ENCODE measurements at places on chromosomes 5 and 9.

GRCh38 chr9:89654025-89654662, 49.3 kb downstream of the GADD45G start:
- DNase-seq, result no peak

- DNase-seq, result no peak
Measured at GRCh38 chr5:88677943-88678769, 204.8 kb downstream of the MEF2C start.

DNA sequence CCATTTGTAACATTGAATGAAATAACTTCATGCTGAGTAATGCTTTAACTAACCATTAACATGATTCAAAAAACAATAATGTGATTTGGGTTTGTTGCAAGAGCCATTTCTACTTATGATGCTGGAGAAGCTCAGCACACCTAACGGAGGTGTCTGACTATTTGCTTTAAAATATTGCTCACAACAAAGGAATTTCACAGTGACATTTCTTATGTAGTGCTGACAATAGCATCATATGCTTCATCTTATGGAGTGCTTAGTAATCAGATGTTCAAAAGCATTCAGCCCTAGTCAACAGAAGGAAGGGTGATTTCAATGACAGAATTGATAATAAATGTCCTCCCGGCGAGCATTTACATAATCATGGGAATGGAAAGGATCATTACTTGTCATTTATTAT, 1003.3 kb upstream of the COX7C start:
- DNase-seq, result no peak

DNA sequence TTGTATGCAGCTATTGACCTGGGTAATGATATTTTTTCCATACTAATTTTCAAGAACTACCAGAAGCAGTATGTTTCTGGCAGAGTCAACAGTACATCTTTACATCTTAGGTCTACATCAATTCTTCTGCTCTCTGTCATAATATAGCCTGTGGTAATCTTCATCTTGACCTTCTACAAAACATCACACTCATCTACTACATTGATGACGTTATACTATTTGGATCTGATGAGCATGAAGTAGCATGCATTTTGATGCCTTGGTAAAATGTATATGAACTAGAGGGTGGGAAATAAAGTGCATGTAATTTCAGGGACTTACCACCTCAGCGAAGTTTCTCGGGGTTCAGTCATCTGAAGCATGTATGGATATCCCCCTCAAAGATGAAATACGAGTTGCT, 629.7 kb upstream of the SGCD start:
- DNase-seq, result no peak

- DNase-seq, result peak; percentile 41
Measured at GRCh38 chr9:134188386-134189144, 24.2 kb upstream of the RNU6ATAC start.

DNA sequence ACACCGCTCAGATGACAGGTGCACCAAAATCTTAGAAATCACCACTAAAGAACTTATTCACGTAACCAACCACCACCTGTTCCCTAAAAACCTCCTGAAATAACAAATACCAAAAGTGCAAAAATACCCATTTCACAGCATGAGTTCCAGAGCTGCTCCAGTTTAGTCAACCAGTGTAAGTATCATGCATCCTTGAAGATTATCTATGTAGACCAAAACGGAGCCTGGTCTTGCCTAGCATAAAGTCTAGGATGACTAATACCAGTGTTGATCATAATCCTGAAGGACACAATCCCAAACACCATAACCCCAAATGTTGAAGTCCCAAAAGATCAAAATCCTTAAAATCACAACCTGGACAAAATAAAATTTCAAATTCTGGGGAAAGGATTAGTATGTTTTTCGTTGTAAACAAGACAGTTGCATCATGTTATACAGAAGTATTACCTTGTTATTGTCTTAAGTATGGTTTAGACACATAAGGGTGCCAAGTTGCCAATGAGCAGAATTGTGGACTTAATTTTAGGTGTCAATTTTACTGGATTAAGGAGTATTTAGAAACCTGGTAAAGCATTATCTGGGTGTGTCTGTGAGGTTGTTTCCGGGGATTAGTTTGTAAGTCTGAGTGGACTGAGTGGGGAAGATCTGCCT, 18.1 kb downstream of the VCP start:
- DNase-seq, result no peak

GRCh38 chr9:28163619-28164018, 590.3 kb upstream of the C9orf72 start:
- no peak for DNase-seq

- DNase-seq, result no peak
Measured at GRCh38 chr9:2853517-2853916, 9.6 kb upstream of the PUM3 start.

DNA sequence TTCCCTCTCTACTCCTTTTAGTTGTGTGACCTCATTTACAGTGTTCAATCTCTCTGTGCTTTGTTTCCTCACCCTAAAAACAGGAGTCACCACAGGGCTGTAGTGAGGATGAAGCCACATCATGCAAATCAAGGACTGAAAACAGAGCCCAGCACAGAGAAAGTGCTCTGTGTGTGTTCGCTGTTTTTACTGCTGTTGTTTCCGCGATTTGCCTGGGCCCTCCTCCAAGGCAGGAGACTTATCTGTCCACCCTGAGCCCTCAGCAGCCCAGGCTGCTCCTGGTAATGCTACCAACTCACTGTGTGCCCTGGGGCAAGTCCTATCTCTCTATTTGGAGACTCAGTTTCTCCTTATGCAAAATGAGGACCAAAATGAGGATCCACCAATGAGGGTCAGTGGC, 87.2 kb upstream of the NEURL1B start:
- DNase-seq, result no peak

DNA sequence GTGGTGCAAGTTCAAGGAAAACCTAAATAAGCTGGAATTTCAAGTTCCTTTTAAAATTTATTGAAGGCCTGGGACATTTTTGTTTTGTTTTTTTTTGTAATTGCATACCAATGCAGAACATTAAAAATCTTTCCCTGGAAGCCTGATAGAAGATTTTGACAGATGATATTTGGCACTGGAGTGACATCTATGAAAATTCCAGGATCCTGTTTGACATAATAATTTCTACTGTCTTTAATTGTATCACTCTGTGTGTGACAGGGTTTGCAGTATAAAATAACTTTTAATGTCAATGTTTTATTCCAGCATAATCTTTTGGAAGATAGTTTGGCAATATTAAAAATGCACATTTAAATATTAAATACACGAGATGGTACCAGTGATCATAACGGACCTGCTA, 514.2 kb upstream of the ACO1 start:
- DNase-seq, result no peak

DNA sequence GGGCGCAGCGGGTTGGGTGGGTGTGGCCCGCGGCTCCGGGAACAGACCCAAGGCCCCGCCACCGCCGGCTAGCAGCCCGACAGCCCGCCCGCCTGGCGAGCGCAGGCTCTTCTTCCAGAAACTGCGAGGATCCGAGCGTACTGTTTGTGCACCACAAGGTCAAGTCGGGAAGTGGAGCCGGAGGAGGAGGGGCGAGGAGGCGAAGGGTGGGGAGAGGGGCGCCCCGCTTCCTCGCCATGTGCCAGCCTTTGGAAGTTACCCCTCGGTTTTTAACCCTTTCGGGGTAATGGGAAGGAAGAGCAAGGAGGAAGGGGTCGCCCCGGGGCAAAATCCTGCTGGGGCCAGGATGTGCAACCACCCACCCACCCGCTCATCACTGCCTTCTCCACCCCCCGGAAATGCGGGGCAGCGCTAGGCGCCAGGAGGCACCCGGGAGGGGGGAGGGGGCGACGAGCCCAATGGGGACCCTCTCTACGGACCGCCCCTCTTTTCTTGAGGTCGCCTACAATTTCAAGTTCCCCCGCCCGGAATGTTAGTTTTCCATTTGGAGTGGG, 1.1 kb upstream of the JADE2 start:
- DNase-seq, result peak; percentile 70

GRCh38 chr9:134641990-134642384, 384 bp downstream of the COL5A1 start:
- no peak for DNase-seq

GRCh38 chr9:129070696-129071525, 10.0 kb upstream of the DOLPP1 start:
- DNase-seq, result no peak

DNA sequence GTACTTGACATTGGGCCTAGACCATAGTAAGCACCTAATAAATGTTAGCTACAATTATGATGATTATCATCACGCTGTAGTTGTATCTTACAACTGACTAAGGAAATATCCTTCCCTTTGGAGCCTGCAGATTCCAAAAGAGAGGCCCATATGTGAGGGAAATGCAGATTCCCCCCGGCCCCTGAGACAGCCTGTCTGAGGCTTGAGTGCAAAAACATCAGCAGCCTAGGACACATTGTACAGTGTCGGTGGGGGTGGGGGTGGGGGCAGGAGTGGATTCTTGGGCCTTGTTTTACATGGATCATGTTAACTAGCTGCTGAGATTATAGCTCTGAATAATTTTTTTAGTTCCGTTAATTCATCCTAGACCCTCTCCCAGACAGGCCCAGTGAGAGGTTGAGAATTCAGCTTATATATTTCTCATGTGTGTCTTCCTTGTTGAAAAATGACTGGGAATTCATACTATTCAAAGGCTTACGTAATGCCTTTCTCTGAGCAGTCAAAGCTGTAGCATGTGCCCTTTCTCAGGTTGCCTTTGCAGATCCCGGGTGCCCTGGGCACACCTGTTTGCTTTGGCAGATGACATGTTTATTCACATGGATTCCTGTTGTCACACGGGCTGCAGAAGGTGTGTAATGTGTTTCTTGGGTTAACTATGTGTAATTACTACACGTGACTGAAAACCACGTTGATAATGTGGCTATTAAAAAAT, 262.8 kb downstream of the NR3C1 start:
- DNase-seq, result no peak

GRCh38 chr9:10071579-10071978, 541.2 kb downstream of the PTPRD start:
- no peak for DNase-seq

DNA sequence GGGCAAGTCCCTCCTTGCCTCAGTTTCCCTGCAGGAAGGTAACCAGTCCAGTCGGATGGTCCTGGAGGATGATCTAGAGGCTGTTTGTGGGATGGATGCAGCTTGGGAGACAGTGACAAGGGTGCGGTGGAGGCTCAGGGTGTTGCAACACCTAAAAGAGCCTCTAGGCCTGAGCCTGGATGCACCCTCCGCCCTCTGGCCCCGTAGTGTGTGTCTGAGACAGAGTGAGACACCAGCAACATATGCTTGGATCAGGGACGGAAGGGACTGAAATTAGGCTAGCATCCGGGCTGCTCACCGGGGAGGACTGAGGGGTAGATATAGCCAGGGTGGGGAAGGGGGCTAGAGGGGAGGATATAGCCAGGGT, 1.1 kb downstream of the CRAT start:
- DNase-seq, result peak; percentile 43

DNA sequence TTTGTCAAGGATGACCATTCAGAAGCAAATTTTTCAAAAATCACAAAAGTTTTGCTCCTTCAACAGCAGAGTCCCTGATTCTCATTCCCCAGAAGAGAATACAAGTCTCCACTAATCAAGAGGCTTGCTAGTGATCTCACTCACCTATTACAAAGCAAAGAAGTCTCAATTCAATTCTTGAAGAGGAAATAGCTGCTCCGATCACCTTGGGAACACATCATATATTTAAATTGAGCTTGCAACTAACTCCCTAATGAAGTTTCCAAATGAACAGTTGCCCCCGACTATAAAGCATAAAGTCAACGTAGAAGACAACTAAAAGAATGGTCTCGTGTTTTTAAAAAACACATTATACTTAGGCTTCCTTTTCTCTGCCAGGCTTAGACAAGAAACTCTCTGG, 1.6 kb downstream of the LIFR start:
- DNase-seq, result no peak

GRCh38 chr9:132672413-132672690, 2.1 kb downstream of the GTF3C4 start:
- no peak for DNase-seq

GRCh38 chr9:34986540-34987047, 3.0 kb upstream of the DNAJB5 start:
- DNase-seq, result no peak

- no peak for DNase-seq
Measured at GRCh38 chr5:141714542-141715310, 32.7 kb upstream of the ARAP3 start.

DNA sequence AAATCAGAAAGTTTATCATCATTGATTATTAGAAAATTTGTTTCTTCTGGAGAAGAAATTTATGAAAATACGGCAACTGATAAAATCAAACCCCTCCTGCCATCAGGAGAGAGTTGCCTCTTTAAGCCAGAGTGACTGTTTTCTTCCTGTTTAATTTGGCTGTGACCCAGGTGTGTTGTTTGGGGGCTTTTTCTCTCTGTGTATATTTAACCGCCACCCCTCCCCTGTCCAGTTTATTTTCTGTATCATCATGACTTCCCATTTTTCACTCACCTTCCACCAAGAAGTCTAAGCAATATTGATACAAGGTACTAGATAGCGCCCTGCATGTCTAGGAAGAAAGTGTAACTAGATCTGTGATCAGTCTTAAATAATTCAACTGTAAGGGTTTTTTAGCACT, 50.1 kb downstream of the FAM78A start:
- no peak for DNase-seq

DNA sequence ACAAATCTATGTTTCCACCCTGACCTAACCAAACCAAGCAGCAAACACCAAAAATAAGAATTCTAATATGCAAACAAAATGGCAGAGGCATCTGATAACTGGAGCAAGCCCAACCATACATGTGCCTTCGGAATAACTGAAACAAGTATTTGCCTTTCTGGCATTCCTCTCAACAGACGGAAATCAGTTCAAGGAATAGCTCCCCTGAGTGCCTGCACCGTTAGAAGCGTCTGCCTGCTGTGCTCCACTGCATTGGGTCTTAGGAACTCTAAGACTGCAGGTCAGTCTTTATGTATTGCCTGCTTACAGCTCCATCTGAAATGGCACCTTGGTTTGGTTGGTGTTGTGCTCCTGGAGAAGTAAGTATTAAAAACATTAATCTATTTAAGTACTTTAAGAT, 98.5 kb downstream of the MRPS27 start:
- no peak for DNase-seq

DNA sequence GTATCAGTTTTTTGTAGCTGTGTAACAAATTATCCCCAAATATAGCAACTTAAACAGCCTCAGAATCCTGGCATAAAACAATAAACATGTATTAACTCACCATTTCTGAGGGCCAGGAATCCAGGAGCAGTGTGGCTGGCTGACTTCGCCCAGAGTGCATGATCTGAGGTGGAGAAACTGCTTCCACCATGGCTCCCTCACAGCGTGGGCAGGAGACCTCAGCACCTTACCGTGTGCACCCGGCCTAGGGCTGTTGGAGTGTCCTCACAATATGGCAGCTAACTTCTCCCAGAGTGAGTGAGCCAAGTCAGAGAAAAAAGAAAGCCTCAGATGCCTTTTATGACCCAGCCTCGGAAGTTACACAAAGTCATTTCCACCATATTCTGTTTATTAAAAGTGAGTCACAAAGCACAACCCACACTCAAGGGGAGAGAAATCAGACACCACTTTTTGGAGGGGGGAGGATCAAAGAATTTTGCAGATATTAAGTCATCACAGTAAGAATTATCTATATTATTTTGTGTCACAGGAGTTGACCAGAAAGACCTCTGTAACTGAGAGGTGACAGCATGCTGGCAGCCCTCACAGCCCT, 59.6 kb downstream of the TSTD2 start:
- no peak for DNase-seq

GRCh38 chr9:107472581-107473340, 16.8 kb downstream of the KLF4 start:
- no peak for DNase-seq

- no peak for DNase-seq
Measured at GRCh38 chr9:78010445-78010844, 21.2 kb downstream of the GNAQ start.

- peak; percentile 16 for DNase-seq
Measured at GRCh38 chr9:88052321-88052965, 78.1 kb upstream of the CDK20 start.

- DNase-seq, result no peak
Measured at GRCh38 chr5:66608501-66608900, 12.3 kb downstream of the MAST4 start.

All from myocyte (in vitro differentiated cells).